ENCODE measurements at places on chromosomes 13 and 19.

- DNase-seq: no peak
Measured at GRCh38 chr13:46372071-46372470, 15.0 kb downstream of the RUBCNL start.

DNA sequence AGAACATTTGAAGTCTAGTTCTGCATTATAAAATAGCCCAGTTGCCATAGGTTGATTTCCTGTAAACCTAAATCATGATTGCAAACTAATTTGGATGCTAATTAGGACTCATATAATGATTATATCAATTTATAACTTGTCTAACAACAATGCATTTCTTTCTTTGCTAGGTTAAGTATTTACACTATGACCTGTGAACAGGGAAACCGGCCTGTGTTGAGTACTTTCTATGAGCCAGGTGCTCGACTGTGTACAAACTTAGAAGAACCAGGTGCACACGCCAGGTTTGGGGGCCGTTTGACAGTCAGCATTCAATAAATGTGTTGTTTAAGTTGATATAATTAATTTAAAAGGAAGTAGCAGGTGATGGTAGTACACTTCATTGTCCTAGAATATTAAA is 203.1 kb downstream of the TM9SF2 start:
- DNase-seq: no peak

- DNase-seq: no peak
Measured at GRCh38 chr13:38265132-38265497, 84.5 kb upstream of the UFM1 start.

DNA sequence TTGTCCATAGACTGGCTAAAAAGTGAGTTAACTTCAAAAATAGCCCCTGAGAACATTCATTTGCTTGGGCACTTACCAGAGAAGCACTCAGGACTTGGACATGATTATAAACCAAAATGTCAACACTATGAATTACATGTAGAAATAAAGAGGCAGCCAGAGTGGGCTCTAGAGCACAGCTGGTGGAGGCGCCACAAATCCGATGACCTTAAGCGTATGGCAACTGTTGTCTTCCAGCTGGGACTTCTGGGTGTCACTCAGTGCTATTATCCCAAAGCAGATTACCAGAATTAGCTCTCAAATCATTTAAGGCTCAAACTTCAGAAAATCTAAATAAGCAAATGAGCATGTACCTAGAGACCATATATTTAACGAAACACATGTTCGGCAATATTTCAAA is 1255.5 kb upstream of the SLC10A2 start:
- DNase-seq: no peak

- no peak for DNase-seq
Measured at GRCh38 chr19:14203177-14203576, 2.8 kb downstream of the ADGRL1 start.

Measured in body of pancreas (tissue), 4 donors.